ENCODE measurements at places on chromosomes 6 and 20. TPM values are rescaled to one million over a fixed set of nuclear protein-coding genes. Genes with fewer than 3 reads are reported as not detected.

DNA sequence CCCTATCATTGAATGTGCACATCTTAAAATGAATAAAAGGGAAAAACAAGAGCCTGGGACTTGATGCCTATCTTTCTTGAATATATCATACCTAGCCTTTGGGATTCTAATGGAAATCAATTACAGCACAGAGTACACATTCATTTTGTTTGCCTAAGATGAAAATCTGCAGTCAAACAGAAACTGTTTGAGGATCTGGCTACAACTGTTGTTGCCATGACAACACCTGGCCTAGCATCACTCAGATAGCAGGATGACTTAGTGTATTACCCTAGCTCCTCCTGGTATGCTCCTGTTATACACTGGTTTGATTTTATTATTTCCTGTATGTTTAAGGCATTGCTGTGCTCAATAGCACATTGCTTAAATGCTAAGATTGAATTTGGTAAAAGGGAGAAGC, 71.5 kb upstream of the LAMP5 start:
- DNase-seq, result no peak

DNA sequence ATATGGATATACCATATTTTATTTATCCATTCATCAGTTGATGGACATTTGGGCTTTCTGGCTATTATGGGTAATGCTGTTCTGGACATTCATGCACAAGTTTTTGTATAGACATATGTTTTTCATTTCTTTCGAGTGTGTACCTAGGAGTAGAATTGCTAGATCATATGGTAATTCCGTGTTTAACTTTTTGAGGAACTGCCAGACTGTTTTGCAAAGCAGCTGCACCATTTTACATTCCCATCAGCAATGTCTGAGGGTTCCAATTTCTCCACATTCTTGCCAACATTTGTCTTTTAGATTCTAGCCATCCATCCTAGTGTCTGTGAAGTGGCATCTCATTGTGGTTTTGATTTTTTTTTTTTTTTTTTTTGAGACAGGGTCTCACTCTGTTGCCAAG, 20.8 kb downstream of the SRC start:
- no peak for DNase-seq

DNA sequence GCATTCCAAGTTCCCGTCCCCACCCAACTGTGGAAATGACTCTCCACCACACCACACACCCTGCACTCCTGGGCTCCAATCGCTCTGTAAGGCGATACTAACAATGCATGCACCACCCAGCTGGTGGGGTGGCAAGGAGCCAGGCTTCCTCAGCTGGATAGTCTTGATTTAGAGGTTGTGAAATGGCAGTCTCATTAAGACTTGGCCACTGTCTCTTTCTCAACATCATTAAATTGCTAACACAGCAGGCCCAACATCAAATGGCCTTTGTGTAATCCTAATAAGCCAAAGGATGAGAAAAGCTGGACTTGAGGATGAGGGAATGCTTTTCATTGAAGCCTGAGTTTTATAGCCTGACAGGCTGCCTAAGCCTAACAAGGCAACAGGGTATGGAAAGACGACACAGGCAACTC, 223.7 kb downstream of the GMDS start:
- no peak for DNase-seq

- no peak for DNase-seq
These were observed 42.7 kb downstream of the TFEB start for GRCh38 chr6:41692730-41693129.

GRCh38 chr20:37543828-37544227, 16.2 kb upstream of the BLCAP start:
- no peak for DNase-seq

- DNase-seq, result no peak
These were observed 122.1 kb downstream of the UST start for GRCh38 chr6:148868901-148869300.

Gene EYA4
- not detected for total RNA-seq

Gene EPPIN
- total RNA-seq, result not detected

DNA sequence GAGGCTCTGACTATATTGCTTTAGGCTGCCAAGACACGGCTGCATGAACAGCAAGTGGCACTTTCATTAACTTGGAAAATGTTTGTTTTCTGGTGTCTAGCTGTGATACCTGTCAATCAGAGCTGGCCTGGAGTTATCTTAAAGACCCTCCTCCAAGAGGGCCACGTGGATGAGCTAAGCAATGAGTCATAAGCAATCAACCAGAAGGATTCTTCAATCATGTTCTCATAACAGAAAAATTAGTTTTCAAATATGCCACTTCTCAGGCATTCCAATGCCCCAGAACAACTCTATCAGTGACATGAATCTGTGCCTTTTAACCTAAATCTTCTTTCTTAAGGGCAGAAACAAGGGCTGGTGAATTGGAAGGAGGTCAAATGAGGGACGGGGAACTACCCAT, 283.0 kb downstream of the HTR1B start:
- DNase-seq, result no peak

DNA sequence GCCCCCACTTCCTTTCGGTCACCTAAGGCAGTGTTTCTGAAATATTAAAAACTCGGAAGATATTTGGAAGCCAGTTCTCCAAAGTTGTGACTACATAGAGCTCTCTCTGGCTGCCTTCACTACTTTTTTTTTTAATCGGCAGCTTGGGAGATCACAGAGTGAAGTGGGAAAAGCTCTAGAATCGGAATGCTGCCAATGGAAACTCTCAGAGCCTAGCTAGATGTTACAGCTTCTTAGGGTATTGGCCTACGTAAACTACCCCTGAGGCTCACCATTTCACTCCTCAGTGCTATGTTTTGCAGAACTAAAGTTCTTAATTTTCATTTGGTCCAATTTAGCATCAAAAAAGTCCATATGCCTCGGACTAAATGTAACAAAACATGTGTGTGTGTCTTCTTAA, 14.5 kb downstream of the SERPINB1 start:
- DNase-seq, result no peak

GRCh38 chr6:139311831-139312230, 20.0 kb upstream of the TXLNB start:
- no peak for DNase-seq

DNA sequence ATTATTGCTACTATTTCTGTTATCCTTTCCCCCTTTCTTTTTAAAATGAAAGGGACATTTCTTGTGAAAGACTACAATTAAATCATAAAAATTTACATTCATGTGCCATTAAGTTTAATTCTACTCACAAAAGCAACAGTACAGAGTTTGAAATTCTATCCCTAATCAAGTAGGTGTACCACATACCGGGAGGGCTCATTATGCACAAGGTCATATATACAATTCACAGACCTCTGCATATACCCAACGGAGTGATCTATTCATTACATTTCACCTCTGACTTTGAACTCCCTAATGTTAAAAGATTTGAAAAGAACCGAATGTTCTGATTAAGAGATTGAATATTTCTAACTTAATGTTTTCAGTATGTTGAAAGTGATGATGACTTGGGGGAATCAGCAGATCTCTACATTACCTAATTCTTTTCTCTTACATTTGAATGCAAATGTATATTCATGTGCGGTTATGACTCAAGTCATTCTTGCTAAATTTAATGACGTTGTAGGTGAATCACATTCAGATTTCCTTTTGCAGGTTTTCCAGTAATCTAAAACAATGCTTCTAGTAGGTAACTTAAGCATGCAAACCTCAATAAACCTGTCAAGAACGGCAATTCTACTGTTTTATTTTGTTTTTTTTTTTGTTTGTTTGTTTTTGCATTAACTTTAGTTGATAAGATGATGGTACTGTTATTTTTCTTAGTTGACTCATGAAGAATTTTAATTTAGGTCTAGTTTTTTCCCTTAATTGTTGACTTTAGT, 7.3 kb downstream of the EYA4 start:
- DNase-seq, result no peak

All from naive thymus-derived CD4-positive, alpha-beta T cell (primary cell).